ENCODE measurements at places on chromosomes 6 and 20. TPM values are rescaled to one million over a fixed set of nuclear protein-coding genes. Genes with fewer than 3 reads are reported as not detected.

RRBP1 gene
- polyA plus RNA-seq, result 138 TPM

BPIFB1 gene
- polyA plus RNA-seq, result not detected

NRSN1 gene
- polyA plus RNA-seq, result 0.56 TPM

DNA sequence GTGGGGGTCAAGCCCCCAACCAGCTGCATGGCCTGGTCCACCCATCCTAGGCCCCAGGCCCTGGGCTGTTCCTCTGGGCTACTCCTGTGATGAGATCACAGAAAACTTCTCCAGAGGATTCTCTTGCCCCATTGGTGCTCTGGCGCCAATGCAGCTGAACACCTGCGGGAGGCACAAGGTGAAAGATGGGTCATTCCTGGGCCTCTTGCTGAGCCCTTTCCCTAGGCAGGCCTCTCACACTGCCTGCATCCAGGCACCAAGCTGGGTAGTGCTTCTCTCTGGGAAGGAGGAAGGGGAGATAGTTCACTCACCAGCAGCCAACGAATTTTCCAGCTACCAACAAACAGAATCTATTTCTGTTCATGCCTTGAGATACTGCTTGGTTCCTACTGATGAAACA lies 142.1 kb downstream of the PXDC1 start:
- no peak for DNase-seq
- no peaks in the 10 kb centered on the region for H3K36me3 ChIP-seq
- H3K27me3 ChIP-seq, result no peaks in the 10 kb centered on the region
- no peak overlapping the region for H3K4me3 ChIP-seq

DNA sequence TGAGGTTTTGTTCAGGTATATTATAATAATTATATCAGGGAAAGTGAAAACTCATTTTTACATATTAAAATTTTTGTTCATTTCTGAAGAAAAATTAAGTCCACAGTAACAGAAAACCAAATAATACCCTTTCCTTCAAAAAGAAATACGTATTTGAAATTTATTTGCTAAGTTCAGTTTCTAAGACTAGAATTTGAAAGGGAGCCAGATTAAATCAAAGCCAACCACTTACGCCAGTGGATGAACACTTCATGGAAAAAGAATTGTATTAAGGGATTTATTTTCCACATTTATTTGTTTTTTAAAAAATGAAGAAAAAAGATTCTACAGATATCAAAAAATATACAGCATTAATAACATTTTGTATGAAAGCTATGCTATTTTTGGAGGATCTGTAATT lies 654.4 kb downstream of the EYS start:
- no peak for DNase-seq
- no peaks in the 10 kb centered on the region for H3K36me3 ChIP-seq
- no peaks in the 10 kb centered on the region for H3K4me1 ChIP-seq
- no peak overlapping the region for H3K27ac ChIP-seq

DNA sequence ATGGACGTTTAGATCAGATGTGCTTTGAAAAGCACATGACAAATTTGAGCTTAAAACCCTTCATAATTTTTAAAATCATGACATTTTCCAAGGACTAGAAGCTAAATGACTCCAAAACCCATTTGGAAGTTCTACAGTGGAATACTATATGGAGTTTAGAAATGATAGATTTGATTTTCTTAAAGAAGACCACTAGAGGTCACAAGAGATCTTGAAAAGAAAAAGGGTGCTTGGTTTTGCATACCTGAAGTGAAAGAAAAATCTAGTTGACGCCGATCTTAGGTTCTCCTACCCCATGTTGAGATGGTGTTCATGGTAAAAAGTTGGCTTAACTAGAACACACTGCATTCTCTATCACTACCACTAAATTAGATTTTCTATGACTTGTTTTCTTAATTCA lies 31.5 kb downstream of the CFAP61 start:
- H3K36me3 ChIP-seq, result no peaks in the 10 kb centered on the region
- no peak overlapping the region for H3K4me3 ChIP-seq
- peaks cover 7% of the 10 kb centered on the region for H3K27me3 ChIP-seq

DNA sequence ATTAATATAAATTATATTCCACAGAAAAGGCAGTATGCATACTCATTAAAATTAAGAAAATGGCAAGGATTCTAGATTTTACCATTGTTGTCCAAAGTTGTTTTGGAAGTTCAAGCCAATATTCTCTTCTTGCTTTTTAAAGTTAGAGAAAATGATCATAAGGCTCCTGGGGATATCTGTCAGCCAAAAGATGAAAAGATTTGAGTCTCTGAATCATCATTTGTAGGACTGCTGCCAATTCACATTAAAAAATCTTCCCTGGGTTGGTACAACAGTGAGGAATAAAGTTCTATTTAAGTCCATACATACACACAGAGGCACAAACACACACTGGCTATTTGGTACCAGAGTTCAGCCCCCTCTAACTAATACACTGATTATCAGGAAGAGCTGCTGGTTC lies 620.1 kb downstream of the COL12A1 start:
- H3K27me3 ChIP-seq, result no peaks in the 10 kb centered on the region
- H3K36me3 ChIP-seq, result no peaks in the 10 kb centered on the region
- no peaks in the 10 kb centered on the region for H3K4me1 ChIP-seq
- H3K4me3 ChIP-seq, result no peak overlapping the region

- no peaks in the 10 kb centered on the region for H3K4me1 ChIP-seq
- H3K27ac ChIP-seq, result no peak overlapping the region
- no peaks in the 10 kb centered on the region for H3K36me3 ChIP-seq
- no peak overlapping the region for H3K4me3 ChIP-seq
- no peaks in the 10 kb centered on the region for H3K27me3 ChIP-seq
- no peak for DNase-seq
Measured at GRCh38 chr20:1748777-1749176, 91.2 kb upstream of the SIRPG start.
